ENCODE measurements at places on chromosomes 1 and 21. TPM values are rescaled to one million over a fixed set of nuclear protein-coding genes. Genes with fewer than 3 reads are reported as not detected.

Gene SLC45A3
- 1.3 TPM for total RNA-seq

Gene CSF3R
- total RNA-seq = 57.3 TPM

Gene NUP210L
- total RNA-seq = 0.18 TPM

Gene AADACL4
- not detected for total RNA-seq

Gene ATP1A2
- 136 TPM for total RNA-seq

Gene C1orf53
- total RNA-seq = 1.3 TPM

Gene RIMS3
- total RNA-seq = 8.7 TPM

Gene TMPRSS15
- not detected for total RNA-seq

Gene S100A7
- total RNA-seq = 0.85 TPM

Gene LIN28A
- total RNA-seq = not detected

Gene GJC2
- total RNA-seq = 10.5 TPM

Gene PIGK
- total RNA-seq = 32.5 TPM

Gene CTTNBP2NL
- 63.4 TPM for total RNA-seq

Measured in sciatic nerve (tissue), 2 donors.